ENCODE measurements at places on chromosomes 11 and 22. TPM values are rescaled to one million over a fixed set of nuclear protein-coding genes. Genes with fewer than 3 reads are reported as not detected.

- peak; percentile 13 for DNase-seq
These were observed 1.7 kb upstream of the USP28 start for GRCh38 chr11:113876798-113877669.

GRCh38 chr11:13055200-13055599, 46.1 kb downstream of the RASSF10 start:
- DNase-seq = no peak

- DNase-seq = no peak
These were observed 20.0 kb downstream of the C11orf24 start for GRCh38 chr11:68251765-68252164.

DNA sequence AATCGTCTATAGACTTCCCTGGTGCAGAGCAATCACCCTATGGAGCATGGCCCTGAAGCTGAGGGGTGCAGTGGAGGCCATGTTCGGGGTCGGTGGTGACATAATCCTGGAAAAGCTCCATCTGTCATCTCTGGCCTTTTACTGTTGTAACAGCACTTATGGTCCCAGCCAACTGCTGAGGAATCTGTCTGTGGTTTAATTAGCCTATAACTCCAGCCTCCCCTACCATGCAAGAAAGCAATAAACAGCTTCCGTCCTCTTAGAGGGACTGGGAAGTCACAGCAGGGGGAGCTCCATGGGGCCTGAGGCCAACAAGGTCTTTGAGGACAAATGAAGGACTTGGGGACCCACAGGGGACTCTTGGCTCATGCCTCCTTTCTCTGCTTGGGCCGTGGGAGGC, 159.1 kb upstream of the NECTIN1 start:
- DNase-seq = no peak

- peak; percentile 84 for DNase-seq
These were observed 12.5 kb upstream of the MRPL16 start for GRCh38 chr11:59822989-59823566.

Gene SEC14L6
- not detected for total RNA-seq

Gene CDHR5
- not detected for total RNA-seq

Gene TMPRSS4
- not detected for total RNA-seq

Gene CYTH4
- total RNA-seq = 24.8 TPM

DNA sequence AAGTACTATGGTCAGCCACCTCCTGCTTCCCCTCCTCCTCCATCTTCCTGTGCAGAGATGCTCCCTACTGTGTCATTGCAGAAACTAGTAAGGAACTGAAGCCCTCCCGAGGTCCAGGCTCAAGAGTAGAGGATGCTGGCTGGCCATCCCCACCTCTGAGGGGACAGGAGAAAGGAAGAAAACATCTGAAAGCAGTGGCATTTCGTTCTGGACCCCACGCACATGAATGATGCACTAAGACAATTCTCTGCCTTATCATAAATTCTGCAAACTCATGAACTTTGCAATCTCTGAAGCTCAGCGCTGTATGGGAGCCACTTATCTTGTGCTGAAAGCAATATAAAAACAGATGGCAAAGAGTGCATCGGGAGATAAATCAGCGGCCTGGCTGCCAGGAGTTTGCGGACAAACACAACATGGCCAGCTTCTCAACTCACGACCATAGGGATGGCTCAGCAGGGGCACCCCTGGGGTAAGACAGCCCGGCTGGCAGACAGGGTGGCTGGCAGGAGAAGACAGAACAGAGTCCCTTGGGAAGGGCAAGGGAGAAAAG, 306.4 kb downstream of the NXPE2 start:
- no peak for DNase-seq

DNA sequence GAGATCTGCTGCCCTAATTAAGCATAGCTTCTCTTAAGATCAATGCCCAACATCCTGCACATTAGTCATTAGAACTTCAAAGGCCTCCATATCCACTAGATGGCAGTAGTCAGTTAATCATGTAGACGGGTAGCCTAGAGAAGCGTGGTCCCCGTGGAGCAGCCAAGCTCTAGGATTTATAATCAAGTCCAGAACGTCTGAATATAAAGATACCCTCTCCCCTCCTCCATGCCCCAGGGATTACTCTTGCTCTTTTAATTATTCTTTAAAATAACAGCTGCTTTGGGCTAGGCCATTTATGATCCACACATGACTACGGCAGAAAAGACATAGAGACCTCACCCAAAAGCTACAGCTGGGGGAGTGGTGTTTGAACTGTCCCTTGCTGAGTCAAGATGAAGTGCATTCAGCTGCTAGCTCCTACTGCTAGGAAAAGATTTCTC, 327.6 kb upstream of the PLET1 start:
- DNase-seq = peak; percentile 68

DNA sequence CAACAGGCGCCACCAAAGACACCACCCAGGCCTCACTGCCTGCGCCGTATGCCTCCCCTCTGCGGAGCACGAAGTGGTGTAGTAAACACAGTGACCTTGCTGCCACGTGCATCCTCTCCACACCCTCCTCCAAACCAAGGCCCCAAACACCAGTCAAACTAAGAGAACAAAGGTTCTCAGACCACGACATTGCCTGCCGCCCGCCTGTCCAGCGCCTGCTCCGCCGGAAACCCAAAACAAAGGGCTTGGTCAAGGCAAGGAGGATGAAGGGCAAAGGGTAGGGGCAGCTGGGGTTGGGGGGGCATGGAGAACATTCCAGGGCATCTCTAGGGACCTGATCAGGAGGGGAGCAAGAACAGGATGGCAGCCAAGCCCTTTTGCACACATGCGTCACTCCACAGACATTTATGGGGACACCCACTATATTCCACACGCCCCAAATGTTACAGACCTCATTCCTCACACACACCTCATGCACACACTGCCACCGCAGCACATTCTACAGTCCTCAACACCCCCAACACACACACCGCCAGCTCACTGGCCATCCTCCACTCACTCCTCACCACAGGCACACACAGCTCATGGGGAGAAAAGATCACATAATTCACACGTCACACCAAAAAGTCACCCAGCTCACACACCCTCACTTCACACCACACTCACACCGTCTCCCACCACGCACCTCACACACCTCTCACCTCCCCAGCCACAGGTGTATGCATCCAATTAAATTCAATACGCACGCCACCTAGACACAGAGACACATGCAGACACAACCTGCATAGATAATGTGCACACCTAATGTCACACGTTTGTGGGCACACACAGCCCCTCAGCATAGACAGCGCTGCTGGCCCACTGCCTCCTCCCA, 34.5 kb downstream of the PDE2A start:
- no peak for DNase-seq

- DNase-seq = no peak
These were observed 96.9 kb downstream of the TEAD1 start for GRCh38 chr11:12770966-12771597.

- DNase-seq = no peak
These were observed 126.5 kb downstream of the MIAT start for GRCh38 chr22:26783885-26784284.

Gene JAML
- 0.74 TPM for total RNA-seq

Gene OMP
- not detected for total RNA-seq

DNA sequence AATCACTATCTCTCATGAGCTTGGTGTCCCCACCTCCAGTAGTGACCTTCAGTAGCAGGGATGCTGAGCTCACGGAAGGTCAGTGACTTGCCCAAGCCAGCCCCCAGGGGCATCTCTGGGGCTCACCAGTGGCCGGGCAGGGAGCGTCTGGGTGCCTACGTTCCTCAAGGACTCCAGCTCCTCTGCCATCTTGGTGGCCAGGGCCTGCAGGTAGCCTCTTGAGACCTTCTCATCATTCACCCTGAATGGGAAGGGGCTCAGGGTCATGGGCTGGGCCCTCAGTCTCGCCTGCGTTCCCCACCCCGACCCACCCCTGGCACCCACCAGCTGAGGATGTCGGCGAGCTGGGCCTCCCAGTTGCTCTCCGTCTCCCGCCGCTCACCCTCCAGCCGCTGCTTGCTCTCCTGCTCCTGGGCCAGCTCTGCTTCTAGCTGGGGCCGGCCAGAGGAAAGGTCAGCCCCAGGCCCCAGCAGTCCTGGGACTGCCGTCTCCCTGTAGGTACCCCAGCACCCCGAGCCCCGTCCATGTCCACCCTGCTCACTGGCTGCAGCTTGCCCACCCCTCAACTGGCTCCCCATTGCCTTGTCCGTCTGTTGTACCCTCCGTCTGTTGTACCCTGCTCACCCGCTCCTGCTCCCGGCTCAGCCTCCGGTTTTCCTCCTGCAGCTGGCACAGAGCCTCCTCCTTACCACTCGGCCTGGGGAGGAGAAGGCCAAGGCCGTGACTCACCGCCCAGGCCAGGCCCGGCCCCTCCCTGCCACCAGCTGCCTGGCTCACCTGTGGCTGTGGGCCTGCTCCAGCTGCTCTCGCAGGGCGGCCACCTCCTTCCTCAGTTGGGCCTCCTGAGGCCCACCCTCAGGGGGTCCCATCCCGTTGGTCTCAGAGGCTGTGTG, 9.5 kb downstream of the CDC42BPG start:
- DNase-seq = no peak

DNA sequence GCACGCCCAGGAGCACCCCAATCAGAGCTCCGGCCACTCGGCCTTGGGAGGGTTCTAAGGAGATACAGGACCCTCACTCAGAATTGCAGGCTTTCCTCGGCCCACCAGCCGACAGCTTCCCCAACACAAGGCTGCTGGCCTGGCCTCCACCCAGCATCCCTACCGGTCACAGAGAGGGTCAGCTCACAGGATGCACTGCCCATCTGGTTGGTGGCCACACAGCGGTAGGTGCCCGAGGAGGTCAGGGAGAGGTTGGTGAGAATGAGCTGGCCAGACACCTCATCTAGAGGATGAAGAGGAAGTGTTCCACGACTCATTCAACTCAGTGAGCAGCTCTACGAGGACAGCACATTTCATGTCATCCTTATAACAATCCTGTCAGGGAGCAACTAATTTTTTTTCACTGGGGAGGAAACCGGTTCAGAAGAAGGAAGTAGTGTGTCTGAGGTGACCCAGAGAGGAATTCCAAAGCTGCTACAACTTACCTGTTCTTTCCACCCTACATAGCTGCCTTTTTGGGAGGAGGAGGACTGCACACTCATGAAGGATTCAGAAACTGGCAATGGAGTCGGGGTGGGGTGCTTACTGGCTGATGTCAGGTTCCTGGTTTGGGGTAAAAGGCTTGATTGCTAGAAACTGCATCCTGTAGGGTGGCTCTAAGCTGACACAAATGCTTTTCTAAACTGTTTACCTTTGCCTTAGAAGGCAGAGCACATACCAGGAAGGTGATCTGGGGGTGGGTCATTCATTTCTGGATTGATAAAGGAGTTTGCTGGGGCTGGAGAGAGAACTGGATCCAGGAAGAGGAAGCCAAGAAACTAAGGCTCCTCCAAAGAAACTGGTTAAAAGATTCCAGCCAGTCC, 3.3 kb downstream of the VSIG2 start:
- DNase-seq = no peak

Gene OR52I2
- total RNA-seq = not detected

- no peak for DNase-seq
These were observed 8.9 kb downstream of the SCARF2 start for GRCh38 chr22:20428496-20429253.

DNA sequence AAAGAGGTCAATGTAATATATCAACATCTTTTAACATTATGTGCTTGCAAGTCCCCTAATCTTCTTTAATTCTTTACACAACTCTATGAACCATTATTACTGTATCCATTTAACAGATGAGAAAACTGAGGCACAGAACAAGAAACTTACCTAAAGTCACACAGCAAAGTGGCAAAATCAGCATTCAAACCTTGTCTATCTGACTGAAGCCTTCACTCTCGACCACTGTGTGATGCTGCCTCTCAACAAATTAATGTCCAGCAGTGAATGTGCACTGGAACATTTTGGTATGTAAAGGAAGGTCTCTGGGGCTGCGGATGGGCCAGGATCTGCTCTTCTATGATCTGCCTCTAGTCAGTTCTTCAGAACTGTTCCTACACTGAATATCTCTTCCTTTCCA, 42.1 kb downstream of the PRCP start:
- no peak for DNase-seq

- no peak for DNase-seq
These were observed 908.8 kb downstream of the OPCML start for GRCh38 chr11:132623511-132623910.

DNA sequence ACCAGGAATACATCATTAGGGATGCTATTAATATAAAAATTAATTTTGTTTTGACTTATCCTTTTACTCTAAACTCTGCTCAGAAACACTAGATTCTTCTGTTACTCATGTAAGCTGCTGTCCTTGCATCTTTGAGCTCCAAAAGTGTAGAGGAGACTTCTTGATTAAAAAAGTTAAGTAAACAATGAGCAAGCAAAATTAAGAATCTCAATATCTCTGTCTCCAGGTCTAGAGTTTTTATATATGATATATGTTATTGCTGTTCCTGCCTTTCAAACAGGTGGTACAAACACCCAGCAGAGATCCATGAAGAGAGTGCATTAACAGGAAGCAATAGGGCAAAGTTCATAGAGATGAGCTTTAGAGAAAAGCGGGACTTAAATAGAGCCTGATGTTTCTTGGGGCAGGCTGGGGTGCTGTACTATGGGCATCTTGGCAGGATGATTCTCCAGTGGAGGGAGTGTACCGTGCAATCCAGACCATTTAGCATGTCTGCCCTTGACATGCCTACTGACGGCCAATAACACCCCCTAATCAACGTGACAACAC, 6.9 kb downstream of the MAPK1 start:
- no peak for DNase-seq

DNA sequence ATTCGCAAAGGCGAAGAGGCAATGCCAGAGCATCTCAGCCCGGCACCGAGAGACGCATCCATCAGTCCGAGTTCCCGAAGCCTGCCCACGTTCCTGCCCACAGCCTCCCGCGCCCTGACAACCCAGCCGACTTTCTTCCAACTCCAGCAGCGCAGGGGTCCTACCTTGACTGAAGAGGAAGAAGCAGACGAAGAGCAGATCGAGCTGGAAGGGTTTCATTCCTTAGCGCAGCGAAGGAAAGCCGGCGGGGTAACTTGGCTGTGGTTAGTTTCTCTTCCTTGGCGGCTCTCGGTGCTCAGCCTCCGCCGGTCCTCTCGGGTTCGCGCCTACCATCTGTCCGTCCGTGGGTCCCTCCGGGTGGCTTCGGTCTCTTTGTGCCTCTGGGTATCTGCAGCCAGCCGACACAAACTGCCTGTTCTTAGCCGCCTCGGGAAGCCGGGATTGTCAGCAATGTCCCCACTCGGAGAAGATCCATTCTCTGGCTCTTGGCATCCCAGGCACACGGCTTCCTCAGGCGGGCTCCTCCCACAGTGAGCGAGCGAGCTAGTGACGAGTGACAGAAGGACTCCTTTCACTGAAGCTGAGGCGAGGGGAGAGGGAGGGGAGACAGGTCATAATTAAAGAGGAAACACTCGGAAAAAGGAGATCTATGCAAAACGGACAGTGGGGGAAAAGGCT, at the start of gene KIRREL3:
KIRREL3 (minus strand) TSS at position 480 of the 678 bp plus-strand sequence.
- no peak for DNase-seq

- no peak for DNase-seq
These were observed 167.4 kb downstream of the NAV2 start for GRCh38 chr11:19880088-19880345.

Measured in OCI-LY7 (cell line).